Activated CD4-positive, alpha-beta T cell treated with anti-CD3 and anti-CD28 coated beads, Interleukin-2, amount 50 U/mL, for 16 hours (primary cell): ENCODE measurements at places on chromosomes 11 and 22.

GRCh38 chr11:111044751-111045406 is 200.6 kb upstream of the POU2AF2 start:
- DNase-seq = no peak

DNA sequence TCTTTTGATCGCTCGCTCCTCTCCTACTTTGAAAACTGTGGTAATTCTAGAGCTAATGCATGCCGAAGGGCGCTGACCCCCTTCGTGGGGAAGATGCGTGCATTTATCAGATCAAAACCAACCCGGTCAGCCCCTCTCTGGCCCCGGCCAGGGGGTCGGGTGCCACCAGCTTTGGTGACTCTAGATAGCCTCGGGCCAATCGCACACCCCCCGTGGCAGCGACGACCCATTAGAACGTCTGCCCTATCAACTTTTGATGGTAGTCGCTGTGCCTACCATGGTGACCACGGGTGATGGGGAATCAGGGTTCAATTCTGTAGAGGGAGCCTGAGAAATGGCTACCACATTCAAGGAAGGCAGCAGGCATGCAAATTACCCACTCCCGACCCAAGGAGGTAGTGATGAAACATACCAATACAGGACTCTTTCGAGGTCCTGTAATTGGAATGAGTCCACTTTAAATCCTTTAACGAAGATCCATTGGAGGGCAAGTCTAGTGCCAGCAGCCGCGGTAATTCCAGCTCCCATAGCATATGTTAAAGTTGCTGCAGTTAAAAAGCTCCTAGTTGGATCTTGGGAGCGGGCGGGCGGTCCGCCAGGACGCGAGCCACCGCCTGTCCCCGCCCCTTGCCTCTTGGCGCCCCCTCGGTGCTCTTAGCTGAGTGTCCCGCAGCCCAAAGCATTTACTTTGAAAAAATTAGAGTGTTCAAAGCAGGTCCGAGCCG is 3898.2 kb upstream of the OR11H1 start:
- DNase-seq = no peak

- DNase-seq = no peak
Observed at GRCh38 chr22:48118654-48119053, 1356.2 kb downstream of the TBC1D22A start.

- no peak for DNase-seq
Observed at GRCh38 chr11:72643547-72643946, 30.7 kb downstream of the PDE2A start.

GRCh38 chr22:33639588-33640254 is 280.6 kb downstream of the LARGE1 start:
- DNase-seq = no peak

DNA sequence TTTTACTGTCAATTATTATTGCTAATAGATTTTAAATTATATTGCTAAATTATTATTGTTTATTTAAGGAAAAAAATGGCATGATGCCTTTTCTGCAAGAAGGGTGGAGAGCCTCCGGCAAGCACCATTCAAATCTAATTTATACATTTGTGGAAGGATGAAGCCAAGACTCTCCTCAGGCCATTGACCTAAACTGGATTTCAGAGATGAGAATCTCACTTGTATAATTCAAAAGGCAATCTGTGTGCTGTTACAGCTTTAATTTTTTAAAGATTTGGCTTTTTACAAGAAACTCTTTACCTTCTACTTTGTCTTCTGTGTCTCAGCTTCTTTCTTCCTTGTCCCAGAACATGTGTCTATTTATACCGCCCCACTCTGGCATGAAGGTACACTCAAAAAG is 722.5 kb downstream of the ETS1 start:
- no peak for DNase-seq

GRCh38 chr11:130623670-130624668 is 175.5 kb downstream of the ADAMTS15 start:
- no peak for DNase-seq

- no peak for DNase-seq
Observed at GRCh38 chr11:134443246-134443645, 31.2 kb upstream of the B3GAT1 start.

DNA sequence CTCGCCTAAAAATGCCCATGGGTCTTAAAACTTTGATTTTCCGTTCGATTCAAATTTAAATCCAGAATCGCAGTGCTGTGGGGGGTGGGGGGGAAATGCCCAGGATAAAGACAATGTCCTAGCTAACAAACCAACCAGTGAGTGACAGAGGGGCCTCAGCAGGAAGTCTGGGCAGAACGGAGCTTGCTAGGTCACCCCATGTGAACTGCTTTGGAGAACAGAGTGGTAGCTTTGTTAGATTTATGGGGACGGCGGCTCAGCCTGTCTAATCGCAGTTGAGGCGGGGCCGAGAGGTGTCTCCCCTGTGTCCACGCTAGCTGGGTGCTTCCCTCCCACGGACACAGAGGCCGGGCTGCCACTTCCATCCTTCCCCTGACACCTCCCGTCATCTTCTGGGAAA is 243.9 kb downstream of the CTTN start:
- DNase-seq = no peak

DNA sequence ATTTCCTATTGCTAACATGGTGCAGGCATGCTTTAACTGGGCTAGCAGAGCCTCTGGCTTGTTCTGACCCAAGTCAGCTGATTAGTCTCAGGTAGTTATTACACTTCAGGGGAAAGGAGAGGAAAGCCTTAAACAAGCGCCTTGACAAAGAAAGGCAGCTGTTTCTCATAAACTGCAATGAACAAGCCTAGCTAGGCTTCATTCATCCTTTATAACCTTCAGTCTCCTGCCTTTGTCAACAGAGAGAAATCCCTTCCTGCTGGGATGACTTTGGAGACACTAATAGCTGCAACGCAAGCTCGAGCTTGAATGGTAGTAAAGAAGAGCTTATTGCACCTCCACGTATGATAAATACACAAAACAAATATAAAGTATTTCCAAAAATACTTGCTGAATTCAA is 68.4 kb downstream of the CCDC34 start:
- no peak for DNase-seq

DNA sequence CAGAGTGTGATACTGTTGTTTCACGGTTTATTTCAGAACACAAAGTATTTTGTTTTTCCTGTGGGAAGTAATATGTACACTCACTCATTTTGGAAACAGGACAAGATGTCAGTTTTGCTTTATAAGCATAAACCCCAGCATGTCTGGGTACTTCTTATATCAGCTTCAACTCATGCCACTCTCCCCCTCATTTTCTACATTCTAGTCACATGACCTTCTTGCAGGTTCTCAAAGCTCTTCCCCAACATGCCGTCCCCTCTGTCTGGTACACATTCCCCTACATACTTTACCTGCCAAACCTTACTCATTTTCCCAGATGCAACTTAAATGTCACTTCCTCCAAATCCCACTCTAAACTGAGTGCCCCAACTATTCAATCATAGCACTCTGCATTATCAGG is 1.6 kb upstream of the CTR9 start:
- DNase-seq = no peak

- no peak for DNase-seq
Observed at GRCh38 chr22:38452373-38453065, 2.5 kb downstream of the KCNJ4 start.

- DNase-seq = no peak
Observed at GRCh38 chr11:70885281-70886231, 366.8 kb downstream of the SHANK2 start.

DNA sequence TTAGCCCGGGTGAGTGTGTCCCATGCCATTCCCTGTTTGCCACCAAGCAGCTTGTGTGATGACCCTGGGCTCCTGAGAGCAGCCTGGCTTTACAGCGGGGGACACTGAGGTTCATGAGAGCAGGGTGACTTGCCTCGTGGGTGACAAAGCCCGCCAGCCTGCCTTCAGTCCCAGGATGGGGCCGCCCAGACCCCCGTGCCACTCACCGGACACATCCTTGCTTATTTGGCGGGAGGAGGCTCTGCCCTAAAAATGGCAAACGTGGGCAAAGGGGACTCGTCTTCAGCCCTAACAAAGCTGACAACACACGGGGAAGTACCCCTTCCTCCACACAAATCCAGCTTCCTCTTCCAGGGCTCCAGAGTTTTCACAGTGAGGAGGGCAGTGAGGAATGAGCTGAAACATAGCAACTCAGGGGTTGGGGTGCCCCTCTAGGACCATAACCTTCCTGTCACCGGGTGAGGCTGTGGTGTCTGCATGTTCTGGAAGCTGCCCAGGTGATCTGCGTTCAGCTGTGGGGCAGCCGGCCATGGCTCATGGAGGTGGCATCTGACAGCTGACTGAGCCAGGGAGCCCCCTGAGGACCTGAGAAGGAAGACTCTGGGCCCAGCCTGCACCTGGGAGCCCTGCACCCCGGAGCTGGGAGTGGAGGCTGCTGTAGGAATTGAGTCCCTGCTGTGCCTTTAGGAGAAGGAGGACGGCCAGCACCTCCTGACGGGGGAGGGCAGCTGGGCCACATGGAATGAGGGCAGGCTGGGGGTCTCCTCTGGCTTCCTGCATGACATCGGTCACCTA is 16.7 kb downstream of the RIBC2 start:
- no peak for DNase-seq
